Forelimb muscle (tissue), 1 donor: ENCODE measurements at places on chromosomes 6 and 20. TPM values are rescaled to one million over a fixed set of nuclear protein-coding genes. Genes with fewer than 3 reads are reported as not detected.

NR2E1 gene
- not detected for polyA plus RNA-seq

GPX5 gene
- polyA plus RNA-seq = not detected

DNA sequence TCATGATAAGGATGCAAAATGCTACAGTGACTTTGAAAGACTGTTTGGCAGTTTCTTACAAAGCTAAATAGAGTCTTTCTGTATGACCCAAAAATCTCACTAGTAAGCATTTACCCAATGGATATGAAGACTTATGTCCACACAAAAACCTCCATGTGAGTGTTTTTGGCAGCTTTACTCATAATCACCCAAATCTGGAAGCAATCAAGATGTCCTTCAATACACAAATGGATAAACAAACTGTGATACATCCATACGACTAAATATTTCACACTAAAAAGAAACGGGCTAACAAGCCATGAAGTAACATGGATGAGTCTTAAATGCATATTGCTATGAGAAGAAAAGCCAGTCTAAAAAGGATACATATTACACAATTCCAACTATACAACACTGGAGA is 117.2 kb downstream of the PDE10A start:
- peak; percentile 26 for DNase-seq

ASIP gene
- 0.63 TPM for polyA plus RNA-seq

PNPLA1 gene
- 0.06 TPM for polyA plus RNA-seq
